Thyroid gland (tissue), 4 donors: ENCODE measurements at places on chromosomes 3 and 15.

DNA sequence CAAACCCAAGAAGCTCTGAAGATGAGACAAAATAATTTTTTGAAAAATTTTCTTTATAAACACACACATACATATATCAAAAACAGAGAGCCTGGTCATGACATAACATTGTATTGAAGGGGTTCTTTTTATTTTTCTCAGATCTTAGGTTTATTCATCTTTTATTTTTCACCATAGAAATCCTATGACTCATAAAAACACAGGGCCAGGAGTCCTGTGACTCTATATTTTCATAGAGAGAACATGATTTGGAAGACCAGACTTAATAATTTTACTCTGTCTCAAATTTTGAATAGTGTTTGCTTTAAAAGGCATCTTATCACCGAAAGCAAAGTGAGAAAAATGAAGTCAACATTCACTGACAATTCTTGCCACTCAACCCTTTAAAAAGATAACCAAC is 57.7 kb downstream of the SUCNR1 start:
- no peak for DNase-seq

DNA sequence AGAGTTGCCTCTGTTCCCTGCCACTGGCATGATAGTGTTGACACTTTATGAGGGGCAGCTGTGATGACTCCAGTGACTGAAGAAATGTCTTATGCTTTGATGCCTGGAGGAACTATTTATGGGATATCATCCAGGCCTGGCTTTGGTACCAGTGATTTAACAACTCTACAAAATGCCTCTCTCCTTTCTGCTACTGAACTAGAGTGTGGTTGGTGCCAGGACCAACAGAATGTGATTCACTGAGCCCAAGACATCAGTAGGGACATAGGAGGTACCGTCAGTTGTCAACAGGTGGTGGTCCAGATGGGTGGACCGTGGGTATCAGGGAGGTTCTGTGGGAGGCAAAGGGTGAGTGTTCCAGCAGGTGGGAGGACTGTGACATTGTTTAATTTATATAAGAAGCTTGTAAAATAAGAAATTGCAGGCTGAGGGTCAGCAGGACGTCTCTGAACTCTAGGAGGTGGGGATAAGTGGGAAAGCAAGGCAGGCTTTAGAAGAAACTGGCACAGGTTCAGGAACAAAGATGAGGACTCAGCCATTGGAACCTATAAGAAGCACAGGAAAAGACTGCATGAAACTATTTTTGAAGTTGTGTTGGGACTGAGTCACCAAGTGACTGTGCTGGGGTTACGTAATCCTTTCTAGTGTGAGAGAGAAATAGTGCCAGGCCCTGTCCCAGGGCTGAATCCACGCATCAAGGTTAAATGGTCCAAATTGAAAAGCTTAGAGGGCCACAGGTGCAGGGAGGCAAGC is 28.5 kb upstream of the SLC7A14 start:
- DNase-seq: peak; percentile 40

- no peak for DNase-seq
Measured at GRCh38 chr15:70318594-70319465, 221.1 kb upstream of the TLE3 start.

DNA sequence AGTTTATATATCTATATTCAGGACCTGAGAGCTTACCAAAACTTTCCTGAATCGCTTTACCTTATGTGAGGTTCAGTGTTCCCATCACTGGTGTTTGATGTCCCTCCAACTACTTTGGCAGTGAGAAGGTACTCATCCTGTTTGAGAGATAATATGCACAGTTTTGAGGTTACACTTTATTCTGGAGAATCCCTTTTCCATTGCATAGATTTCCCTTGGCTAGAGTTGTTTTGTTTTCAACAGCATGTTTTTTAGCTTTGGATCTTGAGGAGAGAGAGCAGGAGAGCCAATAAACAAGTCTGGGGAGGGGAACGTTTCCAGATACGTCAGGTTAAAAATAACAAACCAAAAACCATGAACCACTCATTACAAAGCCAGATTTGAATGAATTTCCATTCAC is 33.6 kb downstream of the CD200 start:
- DNase-seq: no peak

DNA sequence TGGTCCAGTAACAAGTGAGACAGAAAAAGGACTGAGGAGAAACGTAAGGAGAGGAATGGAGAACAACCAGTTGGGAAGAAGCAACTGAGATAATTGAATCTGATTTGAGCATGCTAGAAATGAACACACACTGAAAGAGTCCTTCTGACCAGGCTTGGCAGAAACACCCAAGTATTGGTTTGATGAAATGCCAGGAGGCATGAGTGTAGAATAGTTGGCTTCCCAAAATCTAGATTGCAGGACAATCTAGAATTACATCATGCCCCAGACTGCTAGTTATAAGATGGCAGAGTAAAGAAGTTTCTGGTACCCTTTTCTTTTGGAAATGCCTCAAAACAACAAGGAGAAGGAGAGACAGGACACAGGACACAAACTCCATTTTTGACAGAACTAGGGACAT is 189.7 kb upstream of the STT3B start:
- no peak for DNase-seq

GRCh38 chr15:33894193-33894592 is 74.1 kb upstream of the CHRM5 start:
- no peak for DNase-seq

GRCh38 chr15:89132611-89133507 is 44.6 kb downstream of the ABHD2 start:
- DNase-seq: no peak

DNA sequence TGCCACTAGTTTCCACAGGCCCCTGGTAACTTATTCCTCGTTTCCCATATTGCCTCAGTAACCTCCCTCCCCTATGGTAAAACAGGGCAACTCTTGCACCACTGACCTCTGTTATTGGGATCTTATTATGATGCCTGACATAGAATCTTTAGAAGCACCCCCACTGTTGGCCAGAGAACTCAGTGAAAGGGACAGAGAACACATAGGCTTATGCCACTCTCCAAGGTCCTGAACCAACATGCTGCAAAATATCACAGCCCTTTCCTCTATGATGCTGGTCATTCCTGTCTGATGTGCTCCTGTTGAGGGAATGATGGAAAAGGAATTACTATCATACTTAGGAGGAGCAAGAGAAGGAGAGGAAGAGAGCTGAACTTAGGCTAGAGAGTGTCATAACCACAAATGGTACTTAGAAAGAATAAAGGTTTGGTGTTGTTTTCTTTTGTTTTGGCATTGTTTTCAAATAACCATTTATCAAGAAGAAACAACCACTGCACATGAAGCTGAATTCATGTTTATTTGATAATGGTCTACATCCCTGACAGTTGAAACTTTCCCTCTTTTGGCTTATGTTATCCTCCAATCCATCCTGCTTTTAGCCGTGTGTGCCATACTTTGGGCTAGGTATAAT is 330.2 kb downstream of the EPHB1 start:
- no peak for DNase-seq

DNA sequence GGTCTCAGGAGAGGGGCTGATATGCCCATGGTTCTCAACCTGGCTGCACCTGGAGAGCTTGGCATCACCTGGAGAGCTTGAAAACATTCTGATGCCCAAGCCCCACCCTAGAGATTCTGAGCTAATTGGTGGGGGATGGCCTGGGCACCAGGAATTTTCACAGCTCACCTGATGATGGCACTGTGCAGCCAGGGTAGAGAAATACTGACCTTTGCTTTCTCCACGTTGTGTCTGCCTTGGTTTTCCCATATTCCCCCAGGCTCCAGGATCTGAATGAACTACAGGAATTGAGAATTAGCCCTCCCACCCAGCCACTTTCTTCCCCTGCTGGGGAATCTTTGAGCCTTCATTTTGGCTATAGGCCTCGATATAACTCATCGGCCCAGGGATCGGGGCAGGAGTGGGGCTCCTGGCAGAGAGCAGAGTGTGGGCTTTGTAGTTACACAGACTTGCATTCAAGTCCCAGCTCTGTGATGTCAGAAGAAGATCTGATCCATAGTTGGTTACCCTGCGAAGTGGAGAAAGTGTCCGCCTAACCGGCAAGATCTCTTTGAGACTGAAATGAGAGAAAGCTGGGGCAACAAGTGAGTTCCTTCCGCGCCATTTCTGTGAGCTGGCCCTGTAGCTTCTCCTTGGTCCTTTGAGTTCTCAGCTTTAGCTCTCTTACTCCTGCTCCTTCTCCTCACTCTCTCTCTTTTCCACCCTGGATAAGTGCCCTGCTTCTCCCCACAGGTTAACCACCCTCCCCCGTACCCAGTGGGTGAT is 33.1 kb upstream of the UBE2Q2 start:
- no peak for DNase-seq

GRCh38 chr3:161915418-161915750 is 418.8 kb downstream of the OTOL1 start:
- DNase-seq: no peak

DNA sequence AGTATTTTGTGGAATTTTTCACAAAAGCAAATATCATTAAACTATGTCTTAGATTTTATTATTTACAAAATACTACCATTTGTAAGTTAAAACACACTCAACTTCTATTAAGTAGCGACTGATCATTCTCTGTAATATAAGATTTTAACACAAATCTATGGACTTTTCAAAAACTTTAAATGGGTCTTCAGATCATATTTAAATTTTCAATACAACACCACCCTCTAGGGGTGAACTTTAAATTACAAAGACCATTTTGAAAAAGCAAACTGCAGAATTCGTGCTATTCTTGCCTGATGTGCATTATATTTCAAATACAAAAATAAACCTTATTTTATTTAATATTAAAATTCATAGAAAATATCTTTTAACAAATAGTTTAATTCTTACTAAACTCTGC is 8.2 kb upstream of the VGLL4 start:
- no peak for DNase-seq

GRCh38 chr3:175144368-175144767 is 285.2 kb downstream of the NAALADL2 start:
- DNase-seq: no peak

DNA sequence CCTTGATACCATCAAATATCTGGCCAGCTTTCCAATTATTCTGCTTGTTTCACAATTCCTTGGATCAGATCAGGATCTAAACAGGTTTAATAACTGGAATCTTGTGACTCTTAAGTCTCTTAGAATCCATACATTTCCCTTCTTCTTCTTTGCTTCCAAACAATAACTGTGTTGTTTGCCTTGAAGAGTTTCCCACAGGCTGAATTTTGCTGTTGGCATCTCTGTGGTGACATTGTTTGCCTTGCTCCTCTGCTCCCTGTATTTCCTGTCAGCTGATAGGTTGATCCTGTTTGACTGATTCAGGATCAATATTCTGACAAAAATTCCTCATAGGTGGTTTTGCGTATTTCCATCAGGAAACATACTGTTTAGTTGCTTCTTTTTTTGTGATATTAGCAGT is 248.4 kb upstream of the LMCD1 start:
- no peak for DNase-seq

DNA sequence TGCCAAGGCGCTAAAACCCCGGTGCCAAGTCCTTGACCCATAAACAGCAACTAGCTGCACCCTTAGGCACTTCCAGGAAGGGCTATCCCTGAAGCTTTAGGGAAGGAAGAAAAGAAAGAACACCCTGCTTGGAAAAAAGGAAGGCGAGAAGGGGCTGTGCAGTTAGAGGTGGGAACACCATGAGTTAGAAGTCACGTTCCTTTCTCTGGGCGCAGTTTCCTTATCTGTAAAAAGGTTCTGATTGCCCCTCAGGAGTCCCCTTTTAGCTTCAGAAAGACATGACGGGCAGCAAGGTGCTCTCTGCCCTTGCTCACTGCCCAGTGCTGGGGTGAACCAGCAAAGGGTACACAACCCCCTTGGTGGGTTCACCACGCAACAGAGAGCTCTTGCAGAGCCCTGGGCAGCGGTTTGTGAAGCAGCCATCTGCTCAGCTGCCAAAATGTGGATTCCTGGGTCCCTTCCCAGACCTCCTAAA is 798 bp downstream of the GCHFR start:
- peak; percentile 24 for DNase-seq

DNA sequence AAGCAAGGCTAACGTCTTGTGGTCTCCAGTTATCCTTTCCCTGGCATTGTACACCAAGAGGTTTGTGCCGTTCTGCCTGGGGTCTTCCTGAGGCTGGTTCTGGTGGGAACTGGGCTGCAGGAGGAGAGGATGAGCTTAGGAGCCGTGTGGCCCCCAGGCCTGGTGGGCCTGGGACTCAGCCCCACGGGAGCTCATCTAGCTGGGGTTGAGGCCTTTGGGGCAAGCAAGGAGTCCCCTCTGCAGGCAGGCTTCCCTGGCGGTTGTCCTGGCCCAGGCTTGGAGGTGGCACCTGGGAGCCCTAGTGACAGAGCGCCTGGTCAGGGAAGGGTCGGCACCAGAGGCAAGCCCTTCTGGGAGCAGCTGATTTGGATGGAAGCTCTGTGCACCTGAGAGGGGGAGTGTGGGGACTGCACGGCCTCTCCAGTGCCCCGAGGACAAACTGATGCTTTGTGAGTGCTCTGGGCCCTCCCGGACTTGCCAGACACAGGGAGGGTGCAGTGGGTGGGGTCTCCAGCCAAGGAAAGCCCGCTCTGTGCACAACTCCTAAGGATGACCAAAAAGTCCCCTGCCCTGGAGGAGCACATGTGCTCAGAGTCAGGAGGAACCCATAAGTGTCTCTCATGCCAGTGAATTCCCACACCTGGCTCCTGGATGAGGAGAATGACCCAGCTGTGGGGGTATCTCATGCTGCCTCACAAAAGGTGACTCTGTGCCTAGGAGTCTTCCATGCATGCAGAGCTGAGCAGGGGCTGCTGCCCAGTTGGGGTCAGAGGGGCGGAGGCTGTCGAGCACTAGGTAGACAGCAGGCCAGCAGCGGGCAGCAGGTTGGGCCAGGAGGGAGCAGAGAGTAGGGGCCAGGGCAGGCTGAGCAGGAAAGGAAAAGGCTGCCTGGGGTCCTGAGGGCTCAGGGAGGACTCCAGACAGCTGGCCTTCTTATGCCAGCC is 2.7 kb downstream of the PAK6 start:
- DNase-seq: no peak

DNA sequence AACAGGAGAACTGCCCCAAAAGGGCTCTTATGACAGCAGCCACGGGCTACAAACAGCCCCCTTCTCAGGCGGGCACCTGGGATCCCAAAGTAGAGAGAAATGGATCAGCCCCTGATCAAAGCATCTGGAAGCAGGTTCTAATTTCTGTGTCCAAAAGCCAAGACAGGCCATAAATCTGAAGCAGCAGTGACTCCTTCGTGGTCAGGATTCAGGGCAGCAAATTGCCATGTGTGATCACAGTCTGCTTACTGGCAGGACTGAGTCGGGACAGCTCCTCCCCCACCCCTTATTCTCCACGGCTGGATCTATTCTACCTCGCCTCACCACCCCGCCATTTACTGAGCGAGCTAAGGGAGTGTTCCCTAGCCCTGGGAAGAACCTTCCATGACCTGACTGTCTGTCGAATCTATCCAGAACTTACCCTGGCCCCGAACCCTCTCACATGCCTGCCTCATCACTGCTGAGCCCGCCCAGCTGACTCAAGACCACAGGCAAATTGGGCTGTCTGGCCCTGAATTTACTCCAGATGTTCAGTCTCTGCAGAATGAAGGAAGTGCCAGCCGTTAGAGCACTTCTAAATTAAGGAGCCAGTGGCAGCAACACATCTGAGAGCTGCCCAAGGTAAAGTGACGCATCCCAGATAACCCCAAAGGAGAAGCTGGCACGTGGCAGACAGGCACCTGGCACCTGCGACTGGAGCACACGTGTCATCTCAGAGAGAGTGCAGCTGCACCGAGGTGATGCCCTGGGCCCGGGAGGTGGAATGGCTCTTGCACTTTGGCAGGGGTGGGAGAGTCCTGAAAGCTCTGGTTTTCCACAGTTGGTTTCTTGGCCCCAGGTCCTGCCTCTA is 1.3 kb downstream of the LRRC15 start:
- no peak for DNase-seq
